ENCODE measurements at places on chromosomes 6 and 20.

GRCh38 chr6:42007286-42008137 is 42.8 kb upstream of the TAF8 start:
- no peak for DNase-seq

GRCh38 chr6:145761584-145761983 is 26.3 kb upstream of the EPM2A start:
- no peak for DNase-seq

- no peak for DNase-seq
Measured at GRCh38 chr20:16515046-16515445, 58.2 kb downstream of the KIF16B start.

DNA sequence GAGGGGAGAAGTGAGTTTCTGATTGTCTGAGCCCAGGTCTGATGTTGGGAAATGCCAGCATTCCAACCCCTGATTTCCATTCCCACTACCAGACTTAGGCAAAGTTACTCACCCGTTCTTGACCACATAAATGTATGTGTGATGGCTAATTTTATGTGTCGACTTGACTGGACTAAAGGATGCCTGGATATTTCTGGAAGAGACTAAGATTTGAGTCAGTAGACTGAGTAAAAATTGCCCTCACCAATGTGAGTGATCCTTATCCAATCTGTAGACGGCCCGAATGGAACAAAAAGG is 95.8 kb upstream of the TAB2 start:
- no peak for DNase-seq

DNA sequence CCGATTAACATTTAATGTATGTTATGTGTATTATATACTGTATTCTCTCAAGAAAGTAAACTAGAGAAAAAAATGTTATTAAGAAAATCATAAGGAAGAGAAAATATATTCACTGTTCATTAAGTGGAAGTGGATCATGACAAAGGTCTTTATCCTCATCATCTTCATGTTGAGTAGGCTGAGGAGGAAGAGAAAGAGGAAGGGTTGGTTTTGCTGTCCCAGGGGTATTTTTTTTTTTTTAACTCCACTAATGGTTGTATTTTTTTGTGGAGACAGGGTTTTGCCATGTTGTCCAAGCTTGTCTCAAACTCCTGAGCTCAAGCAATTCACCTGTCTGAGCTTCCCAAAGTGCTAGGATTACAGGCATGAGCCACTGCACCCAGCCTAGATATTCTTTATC is 11.0 kb downstream of the ECT2L start:
- no peak for DNase-seq

DNA sequence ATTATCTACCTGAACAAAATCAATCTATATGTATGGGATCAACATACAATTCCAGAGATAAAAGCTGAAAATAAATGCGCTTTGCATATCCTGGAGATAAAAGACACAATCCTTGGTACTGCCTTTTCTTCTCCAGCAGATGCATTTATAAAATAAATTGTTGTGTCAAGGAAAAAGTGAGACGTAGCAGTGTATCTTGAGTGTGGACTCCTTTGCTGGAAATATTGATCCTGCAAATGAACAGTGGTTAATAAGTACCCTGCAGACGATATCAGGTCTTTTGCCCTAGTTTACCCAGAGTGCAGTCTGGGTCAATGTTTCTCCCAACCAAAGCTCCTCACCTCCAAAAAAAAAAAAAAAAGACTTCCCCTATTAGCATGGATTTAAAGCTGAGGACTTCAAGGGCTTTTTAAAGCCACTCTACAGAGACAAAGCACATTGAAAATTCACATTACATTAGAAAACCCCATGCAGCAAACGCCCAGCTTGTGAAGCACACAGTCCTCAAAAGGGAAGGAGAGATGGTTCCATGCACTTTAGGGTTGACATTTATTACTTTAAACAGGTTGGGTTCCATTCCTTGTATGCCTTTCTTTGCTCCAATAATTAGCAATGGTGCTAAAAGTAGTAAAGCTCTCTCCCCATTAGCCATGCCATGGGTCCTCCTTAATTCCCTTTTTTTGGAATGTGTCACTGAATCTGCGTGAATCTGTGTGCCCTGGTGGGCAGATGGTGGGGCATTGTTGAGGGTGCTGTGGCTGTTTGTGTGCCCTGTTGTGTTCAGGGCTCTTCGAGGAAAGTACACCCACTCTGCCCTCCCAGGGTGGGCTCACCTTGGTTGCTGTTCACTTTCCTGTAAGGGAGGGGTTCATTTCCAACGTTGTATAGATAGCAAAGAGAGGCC is 21.1 kb downstream of the FOXA2 start:
- no peak for DNase-seq

DNA sequence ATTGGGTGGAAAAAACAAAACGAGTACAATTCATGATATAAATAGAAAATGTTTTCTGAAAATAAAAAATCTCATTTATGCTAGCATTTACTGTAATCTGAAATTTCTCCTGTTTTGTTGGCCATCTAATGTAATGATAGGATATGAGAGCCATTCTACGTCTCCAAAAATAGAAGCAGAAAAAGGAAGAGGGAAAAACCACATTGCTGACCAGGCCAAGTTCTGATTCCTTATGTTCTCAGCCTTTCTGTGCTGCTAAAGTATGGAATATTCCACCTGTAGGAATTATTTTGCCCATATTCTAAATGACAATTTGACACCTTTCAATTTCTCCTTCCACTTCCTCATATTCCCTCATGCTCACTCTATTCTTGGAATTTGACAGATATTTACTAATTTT is 110.2 kb downstream of the TBXT start:
- no peak for DNase-seq

DNA sequence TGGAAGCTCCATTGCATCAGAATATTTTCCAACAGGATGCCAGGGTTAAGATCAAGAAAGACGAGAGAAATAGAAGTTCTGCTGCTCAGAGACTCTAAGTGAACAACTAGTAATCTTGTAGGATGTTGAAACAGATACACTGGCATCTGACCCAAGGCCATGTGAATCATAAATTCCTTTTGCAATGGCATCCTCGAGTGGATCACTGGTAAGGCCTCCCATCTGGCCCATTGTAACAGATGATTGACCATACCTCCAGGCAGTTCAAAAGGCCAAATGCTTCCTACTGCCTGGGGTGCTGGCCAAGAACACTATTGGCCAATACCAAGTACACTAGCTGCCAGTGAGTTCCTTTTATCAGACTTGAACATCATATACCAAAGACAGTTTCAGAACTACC is 9.9 kb upstream of the SLC17A3 start:
- no peak for DNase-seq

DNA sequence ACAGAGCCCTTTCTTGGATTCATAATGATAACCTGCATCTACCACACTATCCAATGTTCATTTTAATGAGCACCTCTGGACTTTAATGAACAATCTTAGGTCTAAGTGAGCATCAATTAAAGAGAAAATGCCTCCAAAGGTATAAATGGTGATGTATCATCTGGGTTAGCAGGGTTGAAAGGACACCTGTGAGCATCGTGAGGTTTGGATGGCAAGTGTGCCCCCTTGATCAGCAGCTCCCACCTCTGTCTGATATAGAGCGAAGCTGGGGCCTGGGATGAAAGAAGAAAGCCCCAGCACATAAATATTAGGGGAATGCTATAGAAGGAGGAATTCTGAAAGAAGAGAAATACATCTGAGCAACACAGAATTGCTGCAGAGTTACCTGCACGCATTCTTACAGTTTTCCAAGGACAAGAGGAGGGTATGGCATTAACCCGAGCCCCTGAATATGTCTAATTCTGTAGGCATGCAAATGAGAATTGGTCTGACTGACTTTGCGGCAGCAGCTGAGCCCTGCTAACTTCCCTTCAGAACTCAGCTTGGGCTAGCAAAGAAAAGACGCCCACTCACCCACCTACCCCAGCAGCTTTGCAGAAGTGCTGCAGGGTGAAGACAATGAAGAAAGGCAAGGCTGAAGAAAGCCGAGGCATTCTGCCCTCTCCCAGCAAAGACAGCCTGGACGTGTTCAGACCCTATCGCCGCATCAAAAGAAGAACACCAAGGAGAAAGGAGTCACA is 136.2 kb downstream of the GMPR start:
- no peak for DNase-seq

GRCh38 chr6:170198298-170198697 is 92.6 kb downstream of the DLL1 start:
- no peak for DNase-seq

DNA sequence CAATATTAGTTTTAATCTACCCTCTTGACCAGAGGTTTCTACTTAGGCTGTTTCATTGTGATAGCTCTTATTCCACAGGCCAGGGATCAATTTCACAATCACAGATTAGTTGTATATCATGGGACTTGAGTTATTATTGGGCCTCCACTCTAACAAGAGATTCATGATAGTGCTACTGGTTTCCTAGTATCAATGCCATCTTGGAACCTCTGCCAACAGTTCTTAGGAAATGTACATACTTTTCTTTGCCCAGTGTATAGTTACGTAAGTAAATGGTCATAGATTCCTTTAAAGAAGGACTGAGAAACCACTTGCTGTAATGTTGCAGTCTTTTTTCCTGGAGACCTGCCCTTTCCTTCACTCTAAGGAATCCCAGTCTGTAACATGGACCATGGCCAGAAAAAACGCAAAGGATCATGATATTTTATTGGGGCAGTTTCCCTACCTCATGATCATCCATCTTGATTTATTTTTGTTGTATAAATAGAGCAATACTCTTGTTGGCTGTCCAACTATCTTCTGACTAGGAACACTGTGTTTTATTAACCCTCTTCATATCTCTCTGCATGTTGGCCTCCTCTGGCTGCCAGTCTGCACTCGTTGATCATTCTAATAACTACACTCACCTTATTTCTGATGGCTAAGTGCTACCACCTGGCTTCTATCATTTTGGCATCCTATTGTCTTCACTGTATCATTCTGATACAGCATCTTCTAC is 38.0 kb upstream of the VGLL2 start:
- DNase-seq = no peak

DNA sequence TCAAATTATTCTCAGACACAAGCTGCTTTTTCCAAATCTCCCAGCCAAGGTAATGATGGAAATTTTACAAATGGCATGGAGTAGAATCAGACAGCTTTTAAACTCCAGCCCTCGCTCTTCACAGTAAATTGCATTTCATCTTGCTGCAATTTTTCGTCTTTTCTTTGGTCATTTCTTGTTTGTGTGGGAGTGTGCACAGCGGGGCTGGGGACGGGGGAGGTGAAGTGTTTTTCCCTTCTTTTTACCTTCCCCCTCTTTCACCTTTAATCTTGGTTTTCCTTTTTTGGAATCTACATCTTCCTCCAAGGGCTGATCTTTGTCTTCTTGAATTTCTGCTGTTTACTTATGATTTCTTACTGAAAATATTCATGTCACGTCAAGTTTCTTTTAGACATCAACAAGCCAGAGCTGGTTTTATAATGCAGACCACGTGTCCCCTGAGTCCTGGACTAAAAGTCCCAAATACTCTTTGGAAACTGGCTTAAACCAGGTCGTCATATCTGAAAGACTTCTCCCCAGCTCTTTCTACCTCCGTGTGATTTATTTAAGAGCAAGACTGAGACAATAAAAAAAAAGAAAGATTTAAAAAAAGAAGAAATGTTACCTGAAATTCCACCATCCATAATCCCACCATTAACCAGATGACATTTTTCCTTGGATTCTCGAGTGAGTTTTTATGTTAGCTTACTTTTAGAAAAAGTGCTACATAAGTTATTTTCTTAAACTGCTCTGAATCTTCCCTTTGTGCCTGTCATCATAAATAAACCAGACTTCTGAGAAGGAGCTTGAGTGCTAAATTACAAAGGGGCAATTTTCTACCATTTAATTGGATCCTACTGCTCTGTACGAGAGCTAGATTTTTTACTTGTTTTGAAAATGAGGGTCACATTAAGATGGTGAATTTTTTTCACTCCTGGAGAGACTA is 52.0 kb downstream of the MAP3K5 start:
- DNase-seq = no peak

DNA sequence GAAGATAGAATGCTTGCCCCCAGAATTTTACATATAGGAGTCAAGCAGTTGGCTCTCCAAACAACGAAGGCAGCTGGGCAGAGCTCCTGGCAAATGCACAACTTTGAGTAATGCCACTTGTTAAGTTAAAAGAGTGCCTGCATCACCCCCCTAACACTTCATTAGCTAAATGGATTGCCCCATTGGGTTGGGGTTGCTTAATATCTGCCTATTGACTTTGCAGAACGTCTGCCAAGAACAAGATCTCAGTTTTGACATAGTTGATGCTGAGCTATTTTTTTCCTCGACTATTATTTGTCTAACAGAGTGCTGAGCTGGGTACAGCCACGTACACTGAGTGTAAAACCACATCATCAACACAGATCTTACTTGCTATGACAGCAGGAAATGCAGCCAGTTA is 12.1 kb downstream of the ANKRD60 start:
- no peak for DNase-seq

GRCh38 chr6:154579485-154579884 is 69.0 kb upstream of the CNKSR3 start:
- no peak for DNase-seq

- DNase-seq = no peak
Measured at GRCh38 chr6:158078320-158078719, 89.7 kb downstream of the SERAC1 start.

- no peak for DNase-seq
Measured at GRCh38 chr6:128822271-128822670, 60.7 kb upstream of the LAMA2 start.

DNA sequence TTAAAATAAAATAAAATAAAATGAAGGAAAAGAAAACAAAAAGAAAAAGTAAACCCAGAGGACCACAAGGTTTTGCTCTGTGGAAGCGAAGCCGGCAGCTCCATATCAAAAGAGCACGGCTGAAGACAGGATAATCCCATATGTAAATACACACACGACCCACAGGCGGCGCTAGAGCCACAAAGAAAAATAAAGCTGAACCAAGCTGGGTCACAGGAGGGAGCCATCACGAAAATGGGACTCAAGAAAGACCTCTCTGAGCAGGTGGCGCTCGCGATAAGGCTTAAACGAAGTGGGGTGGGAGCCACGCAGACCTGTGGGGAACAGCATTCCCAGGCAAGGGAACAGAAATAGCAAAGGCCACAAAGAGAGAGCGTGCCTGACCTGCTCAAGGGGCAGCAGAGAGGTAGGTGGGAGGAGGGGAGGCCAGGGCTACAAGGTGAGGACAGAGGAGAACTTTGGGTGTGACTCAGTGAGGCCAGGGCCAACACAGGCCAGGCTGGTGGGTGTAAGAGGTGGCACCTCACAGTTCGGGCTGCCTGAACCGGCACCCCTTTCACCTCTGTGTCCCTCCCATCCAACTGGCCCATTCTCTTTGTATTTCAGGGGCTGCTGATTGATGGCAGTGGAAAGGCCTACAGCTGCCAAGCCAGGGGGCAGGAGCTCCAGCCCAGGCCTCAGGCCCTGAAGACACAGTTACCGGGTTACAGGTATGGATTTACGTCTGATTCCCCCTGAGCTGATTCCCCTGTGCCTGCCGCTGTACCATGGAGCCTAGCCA is 26.0 kb downstream of the PTGIS start:
- DNase-seq = peak; percentile 24

GRCh38 chr6:7215798-7216231 is 97.2 kb downstream of the SSR1 start:
- no peak for DNase-seq
